Sigmoid colon (tissue), 7 donors: ENCODE measurements at places on chromosomes 1 and 21. TPM values are rescaled to one million over a fixed set of nuclear protein-coding genes. Genes with fewer than 3 reads are reported as not detected.

C1QB gene
- 82.0 TPM for total RNA-seq

LCE2C gene
- not detected for total RNA-seq

DNA sequence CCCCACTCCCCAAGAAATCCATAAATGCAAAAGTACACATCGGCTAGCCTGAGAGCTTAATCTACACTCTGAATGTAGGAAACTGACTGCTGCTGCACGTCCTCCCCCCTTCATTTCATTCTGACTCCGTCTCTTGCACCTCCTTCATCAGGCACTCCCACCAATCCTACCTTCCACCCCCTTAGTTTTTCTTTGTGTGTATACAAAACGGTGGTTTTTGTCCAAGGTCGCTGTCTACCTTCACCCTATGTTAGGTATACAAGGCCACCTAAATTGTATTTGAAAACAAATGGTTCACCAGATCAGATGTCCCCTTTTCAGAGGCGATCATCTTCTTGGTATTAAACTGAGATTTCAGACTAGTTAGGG is 1.9 kb downstream of the WDR26 start:
- DNase-seq = no peak

GRCh38 chr21:14312871-14313270 is 70.1 kb downstream of the HSPA13 start:
- no peak for DNase-seq

SPRR4 gene
- not detected for total RNA-seq

FNDC5 gene
- 0.41 TPM for total RNA-seq

CASZ1 gene
- total RNA-seq = 38.2 TPM

DNA sequence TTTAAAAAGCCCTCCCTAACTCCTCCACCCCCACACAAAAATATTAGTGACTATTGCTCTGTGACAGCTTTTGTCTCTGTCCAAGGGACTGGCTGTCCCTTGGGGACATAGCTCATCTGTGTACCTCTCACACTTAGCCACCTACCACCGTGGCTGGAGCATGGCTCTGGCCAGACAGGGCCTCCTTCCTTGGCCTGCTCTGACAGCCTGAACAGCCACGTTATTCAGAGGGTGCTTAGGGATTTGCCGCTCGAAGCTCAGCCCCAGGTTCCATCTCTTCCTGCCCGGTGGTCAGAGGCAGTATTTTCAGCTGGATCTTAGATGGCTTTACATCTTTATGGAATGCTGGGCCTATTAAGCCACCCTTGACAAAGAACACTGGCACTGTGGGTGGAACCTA is 6.1 kb upstream of the CELSR2 start:
- DNase-seq = no peak
